ENCODE measurements at places on chromosomes 13 and 19.

GRCh38 chr19:35756377-35757230, at the start of gene HSPB6:
TSS of gene HSPB6 (minus strand) at chr19:35757029. CDS start at chr19:35757008, 21 bp downstream.
- peak; percentile 71 for DNase-seq

- DNase-seq, result no peak
Measured at GRCh38 chr19:32459204-32459865, 53.8 kb downstream of the DPY19L3 start.

- DNase-seq, result peak; percentile 62
Measured at GRCh38 chr19:18408053-18408476, 10.6 kb upstream of the LRRC25 start.

GRCh38 chr19:36409841-36410240, 8.6 kb downstream of the ZFP82 start:
- no peak for DNase-seq

DNA sequence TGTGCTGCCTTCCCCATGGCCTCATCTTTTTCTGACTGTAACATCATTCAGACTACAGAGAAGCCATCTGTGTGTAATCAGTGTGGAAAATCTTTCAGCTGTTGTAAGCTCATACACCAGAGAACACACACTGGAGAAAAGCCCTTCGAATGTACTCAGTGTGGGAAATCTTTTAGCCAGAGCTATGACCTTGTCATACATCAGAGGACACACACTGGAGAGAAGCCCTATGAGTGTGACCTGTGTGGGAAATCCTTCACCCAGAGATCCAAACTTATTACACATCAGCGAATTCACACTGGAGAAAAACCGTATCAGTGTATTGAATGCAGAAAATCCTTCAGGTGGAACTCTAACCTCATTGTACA, 17.2 kb upstream of the ZNF8 start:
- DNase-seq, result no peak

DNA sequence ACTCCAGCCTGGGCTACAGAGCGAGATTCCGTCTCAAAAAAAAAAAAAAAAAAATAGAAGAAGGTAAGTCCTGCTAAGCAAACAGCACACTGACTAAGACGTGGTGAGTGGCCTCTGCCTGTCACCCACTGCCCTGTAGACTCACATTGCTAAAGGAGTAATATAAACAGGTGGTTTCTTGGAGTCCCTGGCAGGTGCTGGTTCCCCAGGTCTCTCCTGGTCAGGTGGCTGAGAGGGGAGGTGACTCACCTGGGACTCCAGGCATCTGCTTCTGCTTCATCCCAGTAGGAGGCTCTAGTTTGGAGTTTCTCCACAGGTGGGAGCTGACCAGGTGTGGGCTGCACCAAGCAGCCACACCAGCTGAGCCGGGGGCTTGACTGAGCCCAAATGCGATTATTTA, at the start of gene OR10H1:
Gene OR10H1 (minus strand): TSS at position 359 of the 400 bp plus-strand sequence. CDS start 7,627 bp downstream, outside the sequence.
- no peak for DNase-seq

DNA sequence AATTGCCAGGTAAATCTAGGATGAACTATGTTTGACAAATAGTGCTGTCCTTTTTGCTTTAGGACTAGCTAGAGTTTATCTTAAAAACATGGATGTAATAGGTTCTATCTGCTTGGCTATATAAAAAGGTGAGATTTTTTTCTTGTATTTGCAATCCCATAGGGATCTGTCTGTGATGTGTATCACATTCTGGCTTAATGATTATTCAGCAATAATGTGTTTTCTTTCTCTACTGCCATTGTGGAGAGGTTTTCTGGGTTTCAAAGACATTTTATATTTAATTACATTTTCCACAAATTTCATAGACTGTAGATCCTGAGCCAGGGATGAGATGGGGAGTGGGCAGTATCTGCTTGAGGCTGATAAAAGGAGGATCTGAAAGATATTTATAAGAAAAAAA, 277.8 kb upstream of the SLITRK5 start:
- no peak for DNase-seq

DNA sequence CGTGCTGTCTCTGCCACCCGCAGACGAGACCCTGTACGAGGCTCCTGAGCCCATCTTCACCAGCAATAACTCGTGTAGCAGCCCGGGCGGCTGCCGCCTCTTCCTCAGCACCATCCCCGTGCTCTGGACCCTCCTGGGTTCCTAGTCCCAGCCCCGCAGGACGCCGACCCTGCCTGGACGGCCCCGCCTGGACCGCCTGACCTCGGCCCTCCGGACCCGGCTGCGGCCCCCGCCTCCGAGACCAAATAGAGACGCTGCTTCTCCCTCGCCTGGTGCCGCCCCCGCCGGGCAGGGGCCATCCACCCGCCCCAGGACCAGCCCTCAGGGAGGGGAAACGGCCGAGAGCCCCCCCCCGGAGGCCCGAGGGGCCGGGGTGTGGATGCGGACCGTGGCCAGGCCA, 14.1 kb downstream of the EFNA2 start:
- DNase-seq, result no peak

DNA sequence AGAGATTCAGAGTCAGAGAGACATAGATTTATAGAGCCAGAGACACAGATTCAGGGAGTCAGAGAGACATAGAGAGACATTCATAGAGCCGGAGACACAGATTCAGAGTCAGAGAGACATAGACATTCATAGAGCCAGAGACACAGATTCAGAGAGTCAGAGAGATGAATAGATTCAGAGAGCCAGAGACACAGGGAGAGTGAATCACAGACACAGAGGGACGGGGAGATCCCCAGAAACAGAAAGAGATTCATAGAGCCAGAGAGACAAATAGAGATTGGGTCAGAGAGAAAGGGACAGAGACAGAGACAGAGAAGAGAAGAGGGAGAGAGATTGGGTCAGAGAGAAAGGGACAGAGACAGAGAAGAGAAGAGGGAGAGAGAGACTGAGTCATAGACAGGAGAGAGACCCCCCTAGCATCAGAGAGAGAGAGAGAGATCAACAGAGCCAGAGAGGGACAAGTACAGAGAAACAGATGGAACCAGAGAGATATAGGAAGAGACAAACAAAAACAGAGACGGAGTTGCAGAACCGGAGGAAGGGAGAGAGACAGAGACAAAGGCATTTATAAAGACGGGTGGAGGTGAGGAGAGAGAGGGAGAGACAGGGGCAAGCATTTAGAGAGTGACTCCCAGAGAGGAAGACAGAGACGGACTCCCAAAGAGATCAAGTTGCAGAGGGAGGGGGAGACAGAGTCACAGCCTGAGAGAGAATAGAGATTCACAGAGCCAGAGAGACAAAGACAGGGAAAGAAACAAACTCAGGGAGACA, 1.1 kb upstream of the PRKCG start:
- DNase-seq, result peak; percentile 49

- DNase-seq, result peak; percentile 91
Measured at GRCh38 chr19:17686592-17687024, 1.5 kb downstream of the UNC13A start.

GRCh38 chr13:113748862-113749451, 10.1 kb upstream of the TMEM255B start:
- no peak for DNase-seq
